Chondrocyte (in vitro differentiated cells): ENCODE measurements at places on chromosomes 3 and 15. TPM values are rescaled to one million over a fixed set of nuclear protein-coding genes. Genes with fewer than 3 reads are reported as not detected.

Gene SPTBN5
- 2.2 to 3.8 TPM (median 2.9 TPM) in 3 replicates for total RNA-seq

GRCh38 chr3:158127250-158128219, 17.6 kb downstream of the RSRC1 start:
- H3K4me1 ChIP-seq: no peaks in the 10 kb centered on the region
- H3K27me3 ChIP-seq: no peaks in the 10 kb centered on the region
- H3K27ac ChIP-seq: peak overlapping the region; percentile 57
- DNase-seq: no peak
- no peak overlapping the region for H3K4me3 ChIP-seq

DNA sequence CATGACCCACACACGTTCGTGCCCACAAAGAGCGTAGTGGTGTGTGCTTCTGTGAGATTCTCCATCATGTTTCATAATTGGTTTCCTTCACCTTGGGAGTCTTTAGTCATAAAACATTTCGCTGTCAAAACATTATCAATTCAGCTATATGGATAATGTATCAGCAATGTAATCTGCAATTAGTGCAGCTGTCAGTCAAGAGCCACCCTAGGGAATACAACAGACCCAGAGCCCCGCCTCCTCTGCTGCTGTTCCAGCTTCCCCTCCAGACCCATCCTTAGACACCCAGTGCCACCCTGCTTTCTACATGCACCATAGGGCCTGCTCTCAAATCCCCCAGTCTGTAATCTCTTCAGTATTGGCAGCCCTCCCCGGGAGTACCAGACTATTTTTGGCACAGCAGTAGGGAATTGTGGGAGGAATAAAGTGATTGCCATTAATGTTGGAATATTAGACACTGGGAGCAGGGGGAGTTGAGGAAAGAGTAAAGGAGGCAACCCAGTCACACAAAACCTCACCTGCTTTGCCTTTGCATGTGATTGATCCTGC, 31.5 kb upstream of the C3orf80 start:
- H3K27ac ChIP-seq: no peak overlapping the region
- H3K4me3 ChIP-seq: no peak overlapping the region
- no peaks in the 10 kb centered on the region for H3K36me3 ChIP-seq
- no peaks in the 10 kb centered on the region for H3K4me1 ChIP-seq

DNA sequence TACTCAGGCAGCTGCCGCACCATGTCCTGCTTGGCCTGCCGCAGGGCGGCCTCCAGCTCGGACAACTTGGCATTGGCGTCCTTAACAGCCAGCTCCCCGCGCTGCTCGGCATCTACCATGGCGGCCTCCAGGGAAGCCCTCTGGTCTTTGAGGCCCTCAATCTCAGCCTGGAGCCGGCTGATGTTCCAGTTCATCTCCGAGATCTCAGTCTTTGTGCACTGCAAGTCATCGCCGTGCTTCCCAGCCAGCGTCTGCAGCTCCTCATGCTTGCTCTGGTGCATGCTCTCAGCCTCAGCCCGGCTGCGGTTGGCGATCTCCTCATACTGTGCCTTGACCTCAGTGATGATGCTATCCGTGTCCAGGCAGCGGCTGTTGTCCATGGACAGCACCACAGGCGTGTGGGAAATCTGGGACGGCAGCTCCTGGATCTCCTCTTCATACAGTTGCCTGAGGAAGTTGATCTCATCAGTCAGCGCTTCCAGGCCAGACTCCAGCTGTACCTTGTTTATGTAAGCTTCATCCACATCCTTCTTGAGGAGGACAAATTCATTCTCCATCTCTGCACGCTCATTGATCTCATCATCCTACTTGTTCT, 15.5 kb upstream of the PSTPIP1 start:
- H3K27ac ChIP-seq: no peak overlapping the region
- no peak overlapping the region for H3K4me3 ChIP-seq
- peaks cover 4% of the 10 kb centered on the region for H3K36me3 ChIP-seq
- H3K4me1 ChIP-seq: no peaks in the 10 kb centered on the region
- H3K27me3 ChIP-seq: peaks cover 12% of the 10 kb centered on the region
- DNase-seq: no peak

- no peak for DNase-seq
- H3K36me3 ChIP-seq: no peaks in the 10 kb centered on the region
- H3K4me1 ChIP-seq: peaks cover 30% of the 10 kb centered on the region
- H3K27ac ChIP-seq: no peak overlapping the region
Observed at GRCh38 chr3:45219694-45220093, 6.4 kb downstream of the TMEM158 start.

DNA sequence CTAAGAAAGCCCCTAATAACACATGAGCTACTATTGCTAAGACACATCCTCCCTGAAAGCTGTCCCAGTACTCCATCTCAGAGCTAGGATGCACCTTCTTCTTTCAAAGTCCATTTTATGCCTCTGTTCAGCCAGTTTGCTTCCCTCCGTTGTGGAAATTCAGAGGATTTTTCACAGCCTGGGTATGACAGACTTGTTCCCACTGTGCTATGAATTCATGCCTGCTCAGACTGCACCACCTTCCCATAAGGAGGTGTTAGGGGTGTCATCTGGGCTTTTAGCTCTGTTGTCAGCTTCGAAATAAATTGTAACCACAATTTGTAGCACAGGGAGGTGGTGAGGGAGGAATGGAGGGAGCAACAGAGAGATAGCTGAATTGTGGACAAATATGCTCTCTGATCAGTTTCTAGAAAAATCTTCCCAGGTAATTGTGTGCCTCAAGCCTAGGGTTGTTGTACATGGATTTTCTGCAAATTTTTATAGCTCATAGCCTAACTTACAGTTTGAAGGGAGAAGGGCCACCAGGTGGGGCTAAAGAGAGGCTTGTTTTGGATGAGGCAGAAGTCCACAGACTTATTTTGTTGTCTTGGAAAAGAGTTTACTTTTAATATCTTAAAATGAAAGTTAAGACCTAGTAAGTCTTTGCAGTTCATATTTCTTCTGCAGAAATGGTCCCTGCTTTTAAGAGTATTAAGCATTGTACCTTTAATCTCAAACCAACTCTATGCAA, 462.0 kb downstream of the PDCD6IP start:
- H3K36me3 ChIP-seq: peaks cover 2% of the 10 kb centered on the region
- no peak for DNase-seq
- peaks cover 78% of the 10 kb centered on the region for H3K4me1 ChIP-seq
- peak overlapping the region; percentile 84 for H3K27ac ChIP-seq

GRCh38 chr15:65355988-65356353, 21.8 kb downstream of the IGDCC3 start:
- H3K36me3 ChIP-seq: peaks cover 3% of the 10 kb centered on the region
- peaks cover 14% of the 10 kb centered on the region for H3K27me3 ChIP-seq
- peak overlapping the region; percentile 69 for H3K4me3 ChIP-seq
- H3K4me1 ChIP-seq: peaks cover 5% of the 10 kb centered on the region
